ENCODE measurements at places on chromosomes 16 and 17.

GRCh38 chr17:228951-229708 lies 47.7 kb upstream of the DOC2B start:
- DNase-seq, result no peak

DNA sequence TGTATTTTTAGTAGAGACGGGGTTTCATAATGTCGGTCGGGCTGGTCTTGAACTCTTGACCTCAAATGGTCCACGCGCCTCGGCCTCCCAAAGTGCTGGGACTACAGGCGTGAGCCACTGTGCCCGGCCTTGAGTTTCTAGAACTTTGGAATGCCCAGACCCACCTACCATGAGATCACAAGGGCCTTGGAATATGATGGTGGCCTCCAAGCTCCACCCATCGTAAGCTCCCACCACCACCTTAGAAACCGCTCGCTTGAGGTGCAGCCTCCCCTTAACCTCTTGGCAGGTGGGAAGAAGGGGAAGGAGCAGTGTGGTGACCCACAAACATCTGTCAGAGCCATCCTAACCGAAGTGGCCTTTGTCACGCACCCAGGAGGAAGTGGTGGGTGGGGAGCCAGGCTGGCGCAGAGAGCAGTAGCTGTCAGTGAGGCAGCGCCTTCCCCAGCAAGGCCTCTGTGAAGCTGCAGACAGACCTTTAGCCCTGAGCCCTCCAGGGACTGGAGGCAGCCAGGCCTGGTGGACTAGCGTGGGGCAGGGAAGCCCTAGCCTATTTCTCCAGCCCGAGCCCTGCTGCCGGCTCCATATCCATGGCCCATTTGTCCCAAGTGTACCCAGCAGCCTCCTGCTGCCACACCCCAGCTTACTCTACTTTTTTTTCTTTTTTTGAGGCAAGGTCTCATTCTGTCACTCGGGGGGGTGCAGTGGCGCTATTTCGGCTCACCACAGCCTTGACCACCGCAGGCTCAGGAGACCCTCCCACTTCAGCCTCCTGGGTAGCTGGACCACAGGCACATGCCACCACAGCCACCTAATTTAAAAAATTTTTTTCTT lies 13.1 kb upstream of the SEPHS2 start:
- DNase-seq, result no peak

- DNase-seq, result no peak
These were observed 4.1 kb upstream of the NAGS start for GRCh38 chr17:44000141-44000860.

DNA sequence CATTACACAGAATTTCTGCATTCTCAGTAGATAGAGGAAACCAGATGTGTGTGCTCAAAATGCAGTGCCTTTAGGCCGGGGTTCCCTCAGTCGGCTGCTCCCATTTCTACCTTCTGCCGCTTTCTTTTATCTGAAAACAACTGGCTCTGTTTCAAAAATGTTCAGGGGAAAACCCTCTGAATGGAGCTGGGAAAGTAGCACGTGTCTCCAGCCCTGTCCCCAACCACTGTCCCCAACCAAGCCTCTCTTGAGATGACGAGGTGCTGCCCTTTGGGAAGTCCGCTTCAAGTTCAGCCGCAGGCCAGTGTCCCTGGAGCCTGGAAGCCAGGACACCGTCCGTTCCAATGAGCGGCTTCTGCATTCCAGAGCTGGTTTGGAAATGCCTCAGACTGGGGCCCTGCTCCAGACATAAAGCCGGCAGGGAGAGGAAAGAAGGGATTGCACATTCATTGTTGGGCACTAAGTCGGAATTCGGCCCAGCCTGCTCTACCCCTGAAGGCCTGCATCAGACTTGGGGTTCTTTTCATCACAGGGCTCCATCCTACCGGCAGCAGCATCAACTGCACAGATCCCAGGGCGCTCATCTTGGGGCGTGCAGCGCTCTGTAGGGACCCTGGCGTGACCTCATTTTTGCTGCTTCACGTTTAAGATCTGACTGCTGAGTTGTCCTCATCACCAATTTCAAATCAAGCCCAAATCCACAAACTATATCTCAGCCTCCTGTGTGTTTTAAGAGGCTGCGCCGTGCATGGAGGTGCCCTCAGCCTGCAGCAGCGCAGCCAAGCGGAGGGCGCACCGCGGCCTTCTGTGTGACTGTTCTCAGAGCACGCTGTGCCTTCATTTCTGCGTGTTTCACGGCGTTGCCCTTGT lies 111.3 kb downstream of the BANP start:
- peak; percentile 14 for DNase-seq

DNA sequence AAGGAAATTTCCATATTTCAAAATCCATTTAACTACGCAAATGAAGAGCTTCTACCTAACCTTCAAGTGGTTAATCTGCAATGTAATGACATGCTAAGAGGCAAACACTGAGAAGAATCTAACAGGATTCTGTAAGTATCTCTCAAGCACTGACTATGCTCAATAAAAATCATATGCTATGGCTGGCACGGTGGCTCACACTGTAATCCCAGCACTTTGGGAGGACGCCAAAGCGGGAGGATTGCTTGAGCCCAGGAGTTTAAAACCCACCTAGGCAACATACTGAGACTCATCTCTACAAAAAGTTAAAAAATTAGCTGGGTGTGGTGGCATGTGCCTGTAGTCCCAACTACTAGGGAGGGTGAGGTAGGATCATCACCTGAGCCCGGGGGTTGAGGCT lies 32.7 kb downstream of the GNA13 start:
- DNase-seq, result no peak

- DNase-seq, result no peak
These were observed 20.3 kb downstream of the GGA3 start for GRCh38 chr17:75241143-75241430.

DNA sequence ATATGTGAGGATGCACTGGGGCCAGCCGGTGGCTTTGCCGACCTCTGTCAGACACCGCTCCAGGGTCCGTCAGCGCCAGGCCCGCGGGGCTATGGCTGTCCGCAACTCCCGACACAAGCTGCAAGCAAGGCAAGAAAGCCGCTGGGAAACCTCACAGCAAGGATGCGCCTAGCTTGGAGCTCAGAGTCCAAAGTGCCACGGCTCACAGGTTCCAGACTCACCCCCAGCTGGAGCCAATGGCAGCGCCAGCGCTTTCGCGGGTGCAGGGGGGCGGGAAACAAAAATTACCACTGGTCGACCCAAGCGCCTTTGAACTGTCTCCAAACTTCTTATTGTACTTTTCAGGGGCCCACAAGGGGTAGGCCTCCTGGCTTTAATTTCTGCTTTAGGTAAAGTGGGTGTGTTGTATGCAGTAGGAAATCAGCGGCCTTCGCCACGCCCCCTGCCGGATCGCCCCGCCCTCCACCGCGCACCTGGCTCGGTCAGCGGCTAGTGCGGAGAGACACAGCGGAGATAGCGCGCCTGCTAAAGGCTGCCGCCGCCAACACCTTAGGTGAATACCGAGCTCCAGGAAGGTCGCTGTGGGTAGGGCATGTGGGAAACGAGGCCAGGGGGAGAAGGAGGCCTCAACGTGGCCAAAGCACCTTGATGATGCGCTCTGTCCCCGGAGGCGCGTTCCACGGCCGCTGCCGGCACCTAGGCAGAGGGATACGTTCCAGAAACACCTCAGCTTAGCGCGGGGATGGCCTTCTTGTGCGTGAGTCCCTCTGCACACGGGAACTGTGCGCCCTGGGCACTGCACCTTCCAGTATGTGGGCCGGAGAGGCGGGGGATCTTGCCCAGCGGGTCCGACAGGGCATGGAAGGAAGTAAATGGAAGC lies 61.0 kb upstream of the RBL2 start:
- peak; percentile 18 for DNase-seq

- no peak for DNase-seq
These were observed 199.9 kb upstream of the COX10 start for GRCh38 chr17:13869331-13869940.

DNA sequence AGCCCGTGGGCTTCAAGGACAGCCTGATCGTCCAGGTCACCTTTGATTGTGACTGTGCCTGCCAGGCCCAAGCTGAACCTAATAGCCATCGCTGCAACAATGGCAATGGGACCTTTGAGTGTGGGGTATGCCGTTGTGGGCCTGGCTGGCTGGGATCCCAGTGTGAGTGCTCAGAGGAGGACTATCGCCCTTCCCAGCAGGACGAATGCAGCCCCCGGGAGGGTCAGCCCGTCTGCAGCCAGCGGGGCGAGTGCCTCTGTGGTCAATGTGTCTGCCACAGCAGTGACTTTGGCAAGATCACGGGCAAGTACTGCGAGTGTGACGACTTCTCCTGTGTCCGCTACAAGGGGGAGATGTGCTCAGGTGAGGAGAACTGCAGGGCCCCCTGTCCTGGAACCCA lies 31.5 kb upstream of the EFCAB13 start:
- DNase-seq, result no peak

GRCh38 chr17:68803164-68803929 lies 151.8 kb downstream of the ABCA8 start:
- no peak for DNase-seq

DNA sequence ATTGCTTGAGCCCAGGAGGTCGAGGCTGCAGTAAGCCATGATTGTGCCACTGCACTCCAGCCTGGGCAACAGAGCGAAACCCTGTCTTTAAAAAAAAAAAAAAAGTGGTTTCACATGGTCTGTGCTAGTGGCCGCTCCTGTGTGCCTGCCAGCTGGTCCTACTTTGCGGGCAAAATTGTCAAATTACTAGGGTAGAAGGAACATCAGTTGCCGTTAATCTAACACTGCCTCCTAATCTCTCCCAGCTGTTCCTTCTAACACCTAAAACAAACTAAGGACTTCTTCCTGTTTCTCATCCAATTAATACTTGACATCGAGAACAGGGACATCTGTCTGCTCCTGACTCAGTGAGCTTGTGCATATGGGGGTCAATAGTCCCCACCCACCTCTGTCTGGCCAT lies 23.9 kb downstream of the TMEM11 start:
- no peak for DNase-seq

GRCh38 chr16:84334482-84334881 lies 33.9 kb upstream of the ATP2C2 start:
- DNase-seq, result no peak

- no peak for DNase-seq
These were observed 62.6 kb downstream of the AXIN2 start for GRCh38 chr17:65498816-65499215.

DNA sequence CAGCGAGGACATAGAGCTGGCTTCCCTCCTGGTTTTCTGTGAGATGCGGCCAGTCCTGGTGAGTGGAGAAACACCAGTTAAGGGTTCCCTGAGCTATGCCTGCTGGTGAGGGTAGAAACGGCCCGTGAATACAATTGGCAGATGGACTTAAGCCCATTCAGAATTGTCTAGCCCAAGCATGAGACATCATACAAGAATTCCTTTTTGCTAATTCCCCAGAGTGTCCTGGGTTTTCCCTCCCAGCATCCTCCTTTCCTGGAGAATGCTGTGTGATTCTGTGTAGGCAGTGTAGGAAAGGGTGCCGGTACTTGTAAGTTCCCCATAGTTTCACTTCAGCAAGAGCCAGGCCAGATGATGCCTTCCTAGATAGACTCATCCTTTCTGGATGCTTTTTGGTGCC lies 65.1 kb downstream of the SDR42E1 start:
- no peak for DNase-seq

DNA sequence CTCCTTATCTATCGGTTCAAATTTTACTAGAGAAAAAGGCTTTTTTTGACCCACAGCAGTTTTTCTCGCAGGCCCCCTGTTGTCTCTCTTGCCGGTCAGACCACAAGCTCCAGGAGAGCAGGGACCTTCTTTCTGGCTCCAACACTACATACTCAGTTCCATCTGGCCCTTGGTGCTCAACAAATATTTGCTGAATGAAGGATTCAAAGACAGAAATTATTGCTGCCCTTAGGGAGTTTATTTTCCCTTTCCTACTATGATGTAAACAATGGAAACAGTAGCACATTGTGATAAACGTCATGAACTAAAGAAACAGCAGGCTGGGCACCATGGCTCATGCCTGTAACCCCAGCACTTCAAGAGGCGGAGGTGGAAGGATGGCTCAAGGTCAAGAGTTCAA lies 59.0 kb upstream of the ATP2A3 start:
- DNase-seq, result no peak

- no peak for DNase-seq
These were observed 19.0 kb downstream of the SPIRE2 start for GRCh38 chr16:89847051-89847939.

GRCh38 chr16:10112021-10112420 lies 70.2 kb downstream of the GRIN2A start:
- DNase-seq, result no peak

DNA sequence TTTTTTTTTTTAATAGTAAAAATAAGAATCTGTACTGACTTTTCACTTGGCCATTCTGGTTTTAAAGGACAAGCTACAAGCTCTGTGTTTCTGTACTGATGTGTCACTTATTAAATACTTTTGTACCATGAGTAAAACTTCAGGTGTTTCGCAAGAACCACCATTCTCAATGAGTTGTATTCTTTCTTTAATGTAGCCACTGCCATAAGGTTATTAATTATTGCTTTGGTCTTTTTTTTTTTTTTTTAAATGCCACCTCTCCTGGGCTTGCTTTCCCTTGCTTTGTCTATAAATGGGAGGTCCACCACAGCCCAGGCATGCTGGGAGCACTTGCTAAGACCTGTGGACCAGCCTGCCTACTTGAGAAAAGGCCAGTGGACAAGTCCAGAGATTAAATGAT lies 8.4 kb downstream of the ARL2BP start:
- DNase-seq, result no peak

DNA sequence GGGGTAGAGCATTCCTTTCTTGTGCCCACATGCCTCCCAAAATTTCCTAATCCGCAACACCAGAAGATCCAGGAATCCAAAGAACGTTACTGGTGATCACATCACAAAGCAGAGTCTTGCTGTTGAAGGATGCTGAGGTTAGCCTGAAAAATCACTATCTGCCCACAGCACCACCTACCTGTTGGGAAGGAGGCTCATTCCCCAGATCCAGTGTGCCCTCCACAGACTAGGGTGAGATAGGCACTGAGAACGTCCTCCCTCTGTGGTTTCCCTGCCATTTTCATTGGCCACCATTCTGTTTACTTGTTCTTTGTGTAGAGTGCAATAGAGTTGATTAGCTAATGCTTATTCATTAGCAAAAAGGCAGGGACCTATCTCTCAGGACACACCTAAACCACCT lies 30.3 kb downstream of the RCVRN start:
- no peak for DNase-seq

DNA sequence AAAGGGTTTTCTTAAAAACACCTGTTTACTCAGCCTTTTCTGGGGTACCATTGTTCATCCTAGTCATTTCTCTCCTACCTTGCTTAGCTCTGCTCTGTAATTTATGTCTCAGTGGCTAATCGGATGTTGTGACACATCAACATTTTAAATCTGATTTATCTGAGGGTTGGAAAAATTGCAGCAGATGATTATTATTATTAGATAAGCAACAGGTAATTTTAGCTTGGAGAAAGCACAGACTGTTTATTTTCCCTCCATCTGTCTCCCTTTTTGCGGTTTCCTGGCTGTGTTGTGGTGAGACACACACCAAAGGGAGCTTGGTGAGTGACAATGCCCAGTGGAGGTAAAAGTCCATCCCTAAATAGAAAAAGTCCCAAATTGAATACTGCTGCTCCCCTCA lies 389.9 kb downstream of the UTP18 start:
- DNase-seq, result no peak

DNA sequence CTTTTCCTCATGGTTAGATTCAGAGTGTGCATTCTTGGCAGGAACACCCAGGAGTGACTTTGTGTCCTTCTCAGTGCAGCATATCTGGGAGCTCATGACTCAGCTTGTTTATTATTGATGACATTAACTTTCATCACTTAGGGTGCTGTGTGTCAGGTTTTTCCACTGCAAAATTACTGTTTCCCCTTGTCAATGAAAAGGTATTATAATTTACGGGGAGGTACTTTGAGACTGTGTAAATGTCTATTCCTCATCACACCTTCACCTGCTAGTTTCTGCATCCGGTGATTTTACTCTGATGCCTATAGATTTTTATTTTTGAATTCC lies 50.5 kb downstream of the WWP2 start:
- no peak for DNase-seq

- DNase-seq, result peak; percentile 54
These were observed at the start of gene MMP2 for GRCh38 chr16:55478827-55479429. Gene MMP2 (plus strand): TSS chr16:55479198. CDS start chr16:55479480, 282 bp downstream.

- no peak for DNase-seq
These were observed 95.3 kb downstream of the CMIP start for GRCh38 chr16:81539759-81540472.

Data from left renal pelvis (tissue), 4 donors.